ENCODE measurements at places on chromosomes 13 and 19.
A peak's percentile ranks its signal among the peaks of the same experiment; 100 is the strongest.

DNA sequence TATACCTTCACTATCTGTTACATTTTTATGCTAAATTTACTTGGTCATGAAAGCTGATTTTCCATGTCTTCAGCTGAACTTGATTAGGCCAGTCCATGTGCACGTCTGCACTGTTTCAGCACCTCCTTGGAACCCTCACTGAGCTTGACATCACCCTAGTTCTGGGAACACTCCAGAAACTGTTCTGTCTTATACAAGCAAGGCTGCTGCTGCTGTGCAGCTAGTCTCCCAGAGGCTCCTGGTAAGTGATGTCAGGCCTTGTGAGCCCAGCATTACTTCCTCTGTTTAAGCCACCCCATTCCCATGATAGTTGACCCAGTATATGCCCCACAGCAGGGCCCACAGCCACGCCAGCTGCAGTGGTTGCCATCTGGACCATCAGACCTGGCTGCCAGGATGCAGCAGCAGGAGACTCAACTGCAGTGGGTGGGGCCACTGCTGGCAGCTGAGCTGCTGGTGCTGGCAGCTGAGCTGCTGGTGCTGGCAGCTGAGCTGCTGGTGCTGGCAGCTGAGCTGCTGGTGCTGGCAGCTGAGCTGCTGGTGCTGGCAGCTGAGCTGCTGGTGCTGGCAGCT is 90.5 kb upstream of the AKAP11 start:
- H3K27me3 ChIP-seq = no peaks in the 10 kb centered on the region
- H3K4me3 ChIP-seq = no peak overlapping the region
- H3K4me1 ChIP-seq = peaks cover under 1% of the 10 kb centered on the region
- no peak overlapping the region for H3K27ac ChIP-seq

GRCh38 chr13:100875392-100876043 is 200.9 kb upstream of the TMTC4 start:
- H3K4me1 ChIP-seq = peaks cover 16% of the 10 kb centered on the region
- H3K4me3 ChIP-seq = no peak overlapping the region
- H3K27me3 ChIP-seq = peaks cover 43% of the 10 kb centered on the region
- no peaks in the 10 kb centered on the region for H3K36me3 ChIP-seq

- no peaks in the 10 kb centered on the region for H3K36me3 ChIP-seq
- peaks cover 4% of the 10 kb centered on the region for H3K4me1 ChIP-seq
- H3K27me3 ChIP-seq = peaks cover 7% of the 10 kb centered on the region
- DNase-seq = no peak
- no peak overlapping the region for H3K4me3 ChIP-seq
Measured at GRCh38 chr13:113789167-113789566, 30.1 kb downstream of the TMEM255B start.

DNA sequence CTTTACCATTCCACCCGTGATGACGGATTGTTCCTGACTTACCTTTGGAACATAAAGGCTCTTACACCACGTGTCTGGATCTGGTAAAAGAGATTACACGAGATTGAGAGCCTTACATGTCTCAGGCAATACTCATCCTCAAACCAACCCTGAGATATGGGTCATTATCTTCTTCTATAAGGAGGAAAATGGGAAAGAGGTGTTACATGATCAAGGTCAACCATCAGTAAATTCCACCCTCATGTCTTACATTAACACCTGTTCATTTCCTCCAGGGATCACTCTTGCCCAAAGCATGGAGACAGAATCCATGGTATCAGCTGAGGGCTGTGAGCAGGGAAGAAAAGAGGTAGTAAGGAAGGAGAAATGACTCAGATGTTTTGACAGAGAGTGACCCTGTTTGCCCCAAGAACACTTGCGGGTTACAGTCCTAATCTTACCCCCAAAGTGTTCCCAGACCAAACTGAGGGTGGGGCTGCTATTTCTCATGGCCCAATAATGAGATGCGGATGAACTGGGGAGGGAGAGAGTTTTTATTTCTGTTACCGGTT is 19.6 kb downstream of the LILRB4 start:
- H3K36me3 ChIP-seq = no peaks in the 10 kb centered on the region
- no peaks in the 10 kb centered on the region for H3K4me1 ChIP-seq
- DNase-seq = no peak
- no peak overlapping the region for H3K4me3 ChIP-seq

GRCh38 chr19:10976131-10976892 is 15.5 kb downstream of the SMARCA4 start:
- peaks cover 39% of the 10 kb centered on the region for H3K4me1 ChIP-seq
- peaks cover 8% of the 10 kb centered on the region for H3K36me3 ChIP-seq
- no peak for DNase-seq
- H3K27me3 ChIP-seq = no peaks in the 10 kb centered on the region
- H3K4me3 ChIP-seq = no peak overlapping the region
- no peak overlapping the region for H3K27ac ChIP-seq

GRCh38 chr13:57588639-57589038 is 42.9 kb upstream of the PCDH17 start:
- H3K27ac ChIP-seq = no peak overlapping the region
- H3K27me3 ChIP-seq = no peaks in the 10 kb centered on the region
- no peak for DNase-seq
- H3K4me1 ChIP-seq = no peaks in the 10 kb centered on the region

GRCh38 chr19:50694815-50695145 is 24.8 kb downstream of the SHANK1 start:
- peaks cover 54% of the 10 kb centered on the region for H3K27me3 ChIP-seq
- peaks cover 3% of the 10 kb centered on the region for H3K4me1 ChIP-seq
- H3K27ac ChIP-seq = no peak overlapping the region
- no peak for DNase-seq
- no peaks in the 10 kb centered on the region for H3K36me3 ChIP-seq
- no peak overlapping the region for H3K4me3 ChIP-seq

DNA sequence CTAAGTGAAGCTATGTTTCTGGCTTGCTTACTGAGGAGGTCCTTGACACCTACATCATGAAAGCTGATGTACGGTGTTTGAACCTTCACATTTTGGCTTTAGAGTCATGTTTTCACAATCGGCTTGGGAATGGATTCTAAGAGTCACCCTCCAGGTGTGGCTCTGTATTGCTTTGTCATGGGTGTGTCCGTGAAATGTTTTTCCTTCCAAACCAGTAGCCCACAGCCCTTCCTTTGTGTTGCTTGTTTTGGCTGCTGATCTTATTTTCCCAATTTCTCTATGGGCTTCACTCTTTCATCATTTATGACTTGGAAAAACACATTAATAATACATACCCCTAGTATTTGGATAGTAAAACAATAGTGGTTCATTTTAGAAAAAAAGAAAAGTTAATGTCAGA is 240.6 kb downstream of the GGACT start:
- H3K27me3 ChIP-seq = no peaks in the 10 kb centered on the region
- H3K4me3 ChIP-seq = no peak overlapping the region
- H3K36me3 ChIP-seq = peaks cover 12% of the 10 kb centered on the region
- no peak for DNase-seq

DNA sequence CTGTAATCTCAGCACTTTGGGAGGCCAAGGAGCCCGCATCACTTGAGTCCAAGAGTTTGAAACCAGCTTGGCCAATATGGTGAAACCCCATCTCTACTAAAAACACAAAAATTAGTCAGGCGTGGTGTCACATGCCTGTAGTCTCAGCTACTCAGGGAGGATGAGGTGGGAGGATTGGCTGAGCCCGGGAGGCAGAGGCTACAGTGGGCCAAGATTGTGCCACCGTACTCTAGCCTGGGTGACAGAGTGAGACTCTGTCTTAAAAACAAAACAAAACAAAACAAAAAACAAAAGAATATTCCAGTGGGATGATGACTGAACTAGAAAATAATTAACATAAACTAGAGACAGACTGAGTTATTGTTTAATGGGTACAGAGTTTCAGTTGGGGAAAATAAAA is 81.7 kb upstream of the ABCC4 start:
- no peak overlapping the region for H3K27ac ChIP-seq
- H3K4me1 ChIP-seq = peaks cover 4% of the 10 kb centered on the region
- H3K27me3 ChIP-seq = peaks cover 6% of the 10 kb centered on the region
- H3K4me3 ChIP-seq = no peak overlapping the region
- H3K36me3 ChIP-seq = no peaks in the 10 kb centered on the region
- no peak for DNase-seq

DNA sequence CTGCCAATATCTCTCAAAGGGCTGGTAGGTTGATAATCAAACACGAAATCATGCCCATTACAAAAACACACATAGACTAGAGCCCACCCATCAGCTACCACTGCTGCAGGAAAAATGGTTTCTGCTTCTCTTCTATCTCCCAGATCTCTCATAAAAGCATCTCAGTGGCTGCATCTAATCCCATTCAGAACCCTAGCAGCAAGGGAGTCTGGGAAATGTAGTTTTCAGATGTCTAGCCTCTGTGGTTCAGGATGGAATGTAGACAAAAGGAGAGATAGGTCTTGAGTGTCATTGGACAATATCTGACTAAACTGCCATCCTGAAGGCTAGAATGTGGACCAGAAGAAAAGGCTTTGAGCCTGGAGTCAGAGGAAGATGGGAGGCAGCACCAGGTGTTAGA is 32.1 kb downstream of the RDH8 start:
- H3K27me3 ChIP-seq = peaks cover 22% of the 10 kb centered on the region
- H3K4me1 ChIP-seq = no peaks in the 10 kb centered on the region
- no peak overlapping the region for H3K4me3 ChIP-seq
- no peaks in the 10 kb centered on the region for H3K36me3 ChIP-seq

DNA sequence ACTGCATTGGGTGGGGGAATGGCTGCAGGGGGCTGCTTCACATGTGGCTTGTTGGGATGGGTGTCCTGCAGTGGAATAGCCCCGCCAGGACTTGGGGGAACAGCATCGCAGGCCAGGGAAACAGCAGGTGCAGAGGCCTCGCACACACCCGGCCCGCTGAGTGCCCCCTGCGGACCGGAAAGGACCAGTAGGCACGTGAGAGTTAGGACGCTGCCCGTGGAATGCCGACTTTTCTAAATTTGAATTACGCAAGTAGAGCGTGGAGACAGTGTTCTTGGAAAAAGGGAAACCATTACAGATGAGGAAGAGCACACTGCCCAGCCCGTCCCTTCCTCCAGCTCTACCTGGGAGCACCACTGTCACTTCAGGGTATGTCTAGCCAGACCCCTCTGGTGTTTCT is 11.5 kb downstream of the DNM2 start:
- peaks cover 53% of the 10 kb centered on the region for H3K4me1 ChIP-seq
- no peak overlapping the region for H3K4me3 ChIP-seq
- H3K27me3 ChIP-seq = no peaks in the 10 kb centered on the region
- peaks cover 11% of the 10 kb centered on the region for H3K36me3 ChIP-seq
- H3K27ac ChIP-seq = no peak overlapping the region
- no peak for DNase-seq

- no peak for DNase-seq
- H3K36me3 ChIP-seq = no peaks in the 10 kb centered on the region
- peaks cover 32% of the 10 kb centered on the region for H3K4me1 ChIP-seq
- H3K27me3 ChIP-seq = peaks cover 8% of the 10 kb centered on the region
Measured at GRCh38 chr13:50714891-50715290, 128.6 kb downstream of the DLEU7 start.

DNA sequence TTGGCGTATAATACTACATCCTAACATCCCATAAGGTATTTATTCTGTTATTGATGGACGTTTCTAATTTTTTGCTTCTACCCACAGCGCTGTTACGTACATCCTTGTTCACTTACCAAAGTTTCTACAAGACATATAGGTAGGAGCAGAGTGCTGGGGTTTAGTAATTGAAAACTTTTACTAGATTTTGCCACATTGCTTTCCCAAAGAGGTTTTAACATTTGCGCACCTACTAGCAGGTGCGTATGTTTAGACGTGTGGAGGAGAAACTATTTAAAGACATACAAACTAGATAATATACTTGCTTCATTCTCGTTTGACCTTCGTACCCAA is 559 bp upstream of the RPL21 start:
- H3K4me1 ChIP-seq = peaks cover 46% of the 10 kb centered on the region
- DNase-seq = no peak
- H3K36me3 ChIP-seq = peaks cover 53% of the 10 kb centered on the region
- H3K4me3 ChIP-seq = peak overlapping the region; percentile 92
- no peaks in the 10 kb centered on the region for H3K27me3 ChIP-seq

GRCh38 chr13:110546926-110547325 is 14.6 kb downstream of the RAB20 start:
- H3K27ac ChIP-seq = no peak overlapping the region
- peaks cover 3% of the 10 kb centered on the region for H3K36me3 ChIP-seq
- no peaks in the 10 kb centered on the region for H3K4me1 ChIP-seq
- H3K4me3 ChIP-seq = no peak overlapping the region
- H3K27me3 ChIP-seq = no peaks in the 10 kb centered on the region

DNA sequence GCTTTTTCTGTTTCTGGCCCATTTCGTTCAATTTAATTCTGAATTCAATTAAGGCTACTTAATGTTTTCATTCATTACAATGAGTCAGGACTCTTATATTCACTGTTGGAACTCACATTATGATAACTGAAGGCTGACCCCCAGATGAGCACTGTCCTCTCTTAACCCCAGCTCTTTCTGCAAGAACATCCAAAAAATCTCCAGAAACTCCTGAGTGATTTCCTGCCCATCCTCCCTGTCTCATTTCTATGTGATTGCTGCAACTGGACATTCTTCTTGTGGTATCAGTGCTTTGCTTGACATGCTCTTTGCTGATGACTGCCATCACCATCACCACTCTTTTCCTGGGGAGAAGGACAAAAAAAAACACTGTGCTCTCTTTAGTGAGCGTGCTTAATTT is 240.3 kb downstream of the SPRY2 start:
- no peaks in the 10 kb centered on the region for H3K36me3 ChIP-seq
- no peak for DNase-seq
- H3K4me1 ChIP-seq = no peaks in the 10 kb centered on the region
- H3K27me3 ChIP-seq = no peaks in the 10 kb centered on the region

DNA sequence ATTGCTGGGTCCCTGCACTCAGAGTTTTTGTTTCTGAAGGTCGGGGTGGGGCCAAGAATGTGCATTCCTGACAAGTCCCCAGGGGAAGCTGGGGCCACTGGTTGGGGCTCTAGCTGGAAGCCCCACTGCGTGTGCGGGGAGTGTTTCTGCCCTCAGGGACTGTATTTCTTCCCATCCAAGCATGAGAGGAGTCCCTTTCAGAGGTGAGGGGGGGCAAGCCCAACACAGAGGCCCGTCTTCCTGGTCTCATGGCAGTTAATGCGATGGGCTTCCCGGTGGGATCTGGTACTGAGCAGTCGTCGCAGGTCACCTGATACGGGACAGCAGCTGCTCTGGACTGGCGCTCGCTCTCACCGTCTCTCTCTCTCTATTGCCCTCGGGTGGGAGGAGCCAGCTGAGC is 50.4 kb downstream of the GPR12 start:
- peaks cover 3% of the 10 kb centered on the region for H3K27me3 ChIP-seq
- H3K4me1 ChIP-seq = no peaks in the 10 kb centered on the region
- no peak overlapping the region for H3K27ac ChIP-seq

DNA sequence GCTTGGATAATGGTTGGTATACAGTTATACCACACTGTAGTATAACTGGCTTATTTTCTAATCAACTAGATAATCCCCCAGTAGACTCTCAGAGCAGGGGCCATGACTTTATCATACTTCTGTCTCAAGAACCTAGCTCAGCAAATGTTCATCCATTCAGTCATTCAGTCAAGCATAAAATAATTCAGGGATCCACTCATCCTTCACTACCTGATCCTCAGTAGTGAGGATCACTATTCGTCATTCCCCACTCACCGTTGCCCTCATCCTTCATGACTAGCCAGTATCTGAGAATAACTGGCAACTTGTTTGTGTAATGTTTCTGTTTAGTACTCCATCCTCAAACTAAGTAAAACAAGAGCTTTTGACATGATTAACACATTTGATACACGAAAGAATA is 77.6 kb downstream of the TSC22D1 start:
- no peaks in the 10 kb centered on the region for H3K36me3 ChIP-seq
- no peaks in the 10 kb centered on the region for H3K27me3 ChIP-seq
- H3K27ac ChIP-seq = no peak overlapping the region
- no peak overlapping the region for H3K4me3 ChIP-seq
- no peak for DNase-seq
